Pancreas (tissue), 10 donors: ENCODE measurements at places on chromosomes 4 and X. TPM values are rescaled to one million over a fixed set of nuclear protein-coding genes. Genes with fewer than 3 reads are reported as not detected.

HHIP gene
- 0.42 TPM for polyA plus RNA-seq

KLKB1 gene
- 10.7 TPM for polyA plus RNA-seq

DGKQ gene
- polyA plus RNA-seq, result 10.0 TPM

REELD1 gene
- polyA plus RNA-seq, result 0.76 TPM

GABRA4 gene
- polyA plus RNA-seq, result not detected

PLAC1 gene
- polyA plus RNA-seq, result 0.07 TPM

IL2 gene
- polyA plus RNA-seq, result not detected

PCDH11X gene
- not detected for polyA plus RNA-seq

SSX2 gene
- polyA plus RNA-seq, result not detected

TLR6 gene
- polyA plus RNA-seq, result 0.07 TPM

RAP1GDS1 gene
- 10.6 TPM for polyA plus RNA-seq

VCX3B gene
- polyA plus RNA-seq, result 0.68 TPM

FOXP3 gene
- 0.16 TPM for polyA plus RNA-seq

P2RY10 gene
- 0.14 TPM for polyA plus RNA-seq

ZFYVE28 gene
- polyA plus RNA-seq, result 13.4 TPM

DEFB131A gene
- polyA plus RNA-seq, result not detected

ATP2B3 gene
- polyA plus RNA-seq, result 0.04 TPM

CLDN2 gene
- polyA plus RNA-seq, result 1.7 TPM

PCDH19 gene
- polyA plus RNA-seq, result 0.14 TPM

FRG2 gene
- polyA plus RNA-seq, result not detected

GLRB gene
- polyA plus RNA-seq, result 7.1 TPM

UGT2B15 gene
- 40.6 TPM for polyA plus RNA-seq

C1QTNF7 gene
- polyA plus RNA-seq, result 0.54 TPM

CFAP47 gene
- 0.07 TPM for polyA plus RNA-seq

TMEM31 gene
- not detected for polyA plus RNA-seq

HSFX2 gene
- 1.3 TPM for polyA plus RNA-seq

GPAT3 gene
- polyA plus RNA-seq, result 2.0 TPM

MAGEB2 gene
- polyA plus RNA-seq, result not detected

TMEM156 gene
- polyA plus RNA-seq, result 0.49 TPM

NEXMIF gene
- polyA plus RNA-seq, result 0.19 TPM

AKAP4 gene
- not detected for polyA plus RNA-seq

MID1 gene
- polyA plus RNA-seq, result 3.5 TPM

ADGRL3 gene
- 0.08 TPM for polyA plus RNA-seq

HTR2C gene
- not detected for polyA plus RNA-seq

MAGEA6 gene
- polyA plus RNA-seq, result not detected

F8A3 gene
- not detected for polyA plus RNA-seq

ASIC5 gene
- not detected for polyA plus RNA-seq

GLUD2 gene
- polyA plus RNA-seq, result 0.73 TPM

FDCSP gene
- 0.61 TPM for polyA plus RNA-seq

SUPT20HL2 gene
- polyA plus RNA-seq, result not detected

RBMXL3 gene
- polyA plus RNA-seq, result not detected

UGT2B10 gene
- polyA plus RNA-seq, result not detected

RAB39B gene
- 3.7 TPM for polyA plus RNA-seq

CCKAR gene
- polyA plus RNA-seq, result not detected
